ENCODE measurements at places on chromosomes 12 and 14. TPM values are rescaled to one million over a fixed set of nuclear protein-coding genes. Genes with fewer than 3 reads are reported as not detected.

CISTR gene
- not detected for total RNA-seq

GPATCH2L gene
- total RNA-seq: 101 TPM

CACNA1C gene
- 0.05 TPM for total RNA-seq

TMCC3 gene
- 19.4 TPM for total RNA-seq

HOXC9 gene
- total RNA-seq: 6.5 TPM

ASCL1 gene
- total RNA-seq: not detected

STAC3 gene
- total RNA-seq: 1.2 TPM

AMN gene
- 2.5 TPM for total RNA-seq

ANKRD52 gene
- 76.4 TPM for total RNA-seq

COX6A1 gene
- 865 TPM for total RNA-seq

PLA2G1B gene
- not detected for total RNA-seq

DAO gene
- not detected for total RNA-seq

EML5 gene
- total RNA-seq: 0.55 TPM

SERPINA10 gene
- not detected for total RNA-seq

UBC gene
- 2,164 TPM for total RNA-seq

FIGNL2 gene
- total RNA-seq: 5.5 TPM

DHH gene
- 0.05 TPM for total RNA-seq

SALL2 gene
- 15.9 TPM for total RNA-seq

BDKRB1 gene
- total RNA-seq: not detected

OR6C68 gene
- not detected for total RNA-seq

GZMB gene
- total RNA-seq: not detected

IFNG-AS1 gene
- not detected for total RNA-seq

KRT83 gene
- not detected for total RNA-seq

E2F7 gene
- 0.99 TPM for total RNA-seq

FRS2 gene
- total RNA-seq: 73.7 TPM

SSPN gene
- 8.5 TPM for total RNA-seq

RAPGEF3 gene
- 125 TPM for total RNA-seq

BCAT1 gene
- total RNA-seq: 27.8 TPM

FKBP3 gene
- 64.9 TPM for total RNA-seq

FCF1 gene
- total RNA-seq: 35.6 TPM

AMDHD1 gene
- 0.45 TPM for total RNA-seq

KRT8 gene
- total RNA-seq: 390 TPM

STXBP6 gene
- total RNA-seq: 0.17 TPM

PTPRB gene
- total RNA-seq: 5.7 TPM

COQ10A gene
- 7.5 TPM for total RNA-seq

RAB2B gene
- total RNA-seq: 25.2 TPM

OTOGL gene
- under 0.01 TPM for total RNA-seq

UBE3B gene
- total RNA-seq: 63.2 TPM

GPR65 gene
- not detected for total RNA-seq

RAB35 gene
- total RNA-seq: 28.3 TPM

MANSC4 gene
- total RNA-seq: not detected

TAS2R14 gene
- 7.1 TPM for total RNA-seq

SERPINA9 gene
- total RNA-seq: not detected

NID2 gene
- 106 TPM for total RNA-seq

LRP1-AS gene
- not detected for total RNA-seq

MLEC gene
- 137 TPM for total RNA-seq

INHBE gene
- 1.0 TPM for total RNA-seq

SPTLC2 gene
- 67.6 TPM for total RNA-seq

All from renal cortical epithelial cell (primary cell).